Activated CD8-positive, alpha-beta memory T cell treated with anti-CD3 and anti-CD28 coated beads for 1 hour (primary cell): ENCODE measurements at places on chromosomes 7 and 10.

DNA sequence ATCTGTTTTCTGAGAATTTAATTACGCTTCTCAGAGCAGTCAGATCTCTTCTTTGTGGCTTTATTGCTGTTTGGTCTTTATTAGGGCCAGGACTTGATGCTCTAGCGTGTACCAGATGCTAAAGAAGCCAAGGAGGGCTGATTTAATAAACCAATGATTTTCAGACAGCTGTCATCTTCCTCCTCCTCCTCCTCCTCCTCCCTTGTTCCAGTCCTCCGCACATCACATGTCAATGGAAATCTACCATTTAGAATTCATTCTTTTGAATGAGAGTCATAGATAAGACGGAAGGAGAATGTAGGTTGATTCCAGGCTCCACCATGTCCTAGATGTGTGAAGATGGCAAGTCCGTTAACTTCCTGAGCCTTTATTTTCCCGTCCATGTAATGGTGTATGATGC lies 156.3 kb downstream of the CAMK1D start:
- DNase-seq, result no peak

DNA sequence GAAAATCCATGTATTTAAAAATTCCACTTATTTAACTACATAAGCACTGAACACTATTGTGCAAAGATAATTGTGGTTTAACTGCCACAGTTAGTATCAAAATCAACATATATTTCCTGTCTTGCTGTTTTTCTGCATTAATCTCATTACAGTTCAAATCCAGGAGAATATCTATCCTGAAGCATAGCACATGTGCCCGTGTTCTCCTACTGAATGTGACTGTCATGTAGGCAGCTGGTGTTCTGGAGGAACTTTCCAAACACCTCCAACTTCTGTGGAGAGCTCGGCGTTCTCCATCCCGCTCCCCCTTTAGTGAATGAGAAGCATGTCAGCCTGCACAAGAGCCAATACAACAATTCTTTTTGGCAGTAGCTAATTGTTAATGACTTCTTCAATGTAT lies 76.4 kb upstream of the IKZF1 start:
- no peak for DNase-seq

DNA sequence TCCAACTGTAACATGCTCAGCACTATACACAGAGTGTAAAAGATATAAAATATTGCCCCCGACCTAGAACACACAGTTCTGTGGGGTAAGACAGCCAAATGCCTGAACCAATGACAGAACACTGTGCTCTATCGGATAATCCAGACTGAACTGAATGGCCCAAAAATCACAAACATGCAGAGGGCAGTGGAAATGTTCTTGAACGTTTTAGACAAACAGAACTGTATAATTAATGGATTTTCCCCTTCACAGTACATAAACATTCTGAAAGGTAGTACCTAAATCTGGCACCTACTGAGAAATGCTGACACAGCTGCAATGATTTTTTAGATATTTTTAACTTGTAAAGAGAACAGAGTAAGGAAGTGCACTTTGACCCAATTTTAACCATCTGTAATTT lies 33.4 kb downstream of the PARD3 start:
- DNase-seq, result no peak

GRCh38 chr7:150311711-150312110 lies 11.4 kb upstream of the LRRC61 start:
- no peak for DNase-seq

DNA sequence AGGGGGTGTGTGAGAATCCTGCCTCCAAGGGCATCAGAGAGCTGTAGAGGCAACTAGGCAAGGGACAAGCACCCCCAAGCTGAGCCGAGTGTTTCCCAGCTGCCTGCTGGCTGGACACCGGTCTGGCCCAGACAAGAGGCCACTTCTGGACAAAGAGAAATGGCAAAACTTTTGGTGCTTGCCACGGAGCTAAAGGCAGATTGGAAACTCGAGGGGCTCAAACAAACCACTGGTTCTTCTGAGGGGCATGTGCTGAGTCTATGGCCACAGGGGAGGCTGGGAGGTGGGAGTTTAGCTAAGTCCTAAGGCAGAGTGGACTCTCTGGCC lies 66.5 kb upstream of the INPP5A start:
- DNase-seq, result no peak

GRCh38 chr10:43594944-43595589 lies 11.2 kb upstream of the ZNF485 start:
- no peak for DNase-seq

DNA sequence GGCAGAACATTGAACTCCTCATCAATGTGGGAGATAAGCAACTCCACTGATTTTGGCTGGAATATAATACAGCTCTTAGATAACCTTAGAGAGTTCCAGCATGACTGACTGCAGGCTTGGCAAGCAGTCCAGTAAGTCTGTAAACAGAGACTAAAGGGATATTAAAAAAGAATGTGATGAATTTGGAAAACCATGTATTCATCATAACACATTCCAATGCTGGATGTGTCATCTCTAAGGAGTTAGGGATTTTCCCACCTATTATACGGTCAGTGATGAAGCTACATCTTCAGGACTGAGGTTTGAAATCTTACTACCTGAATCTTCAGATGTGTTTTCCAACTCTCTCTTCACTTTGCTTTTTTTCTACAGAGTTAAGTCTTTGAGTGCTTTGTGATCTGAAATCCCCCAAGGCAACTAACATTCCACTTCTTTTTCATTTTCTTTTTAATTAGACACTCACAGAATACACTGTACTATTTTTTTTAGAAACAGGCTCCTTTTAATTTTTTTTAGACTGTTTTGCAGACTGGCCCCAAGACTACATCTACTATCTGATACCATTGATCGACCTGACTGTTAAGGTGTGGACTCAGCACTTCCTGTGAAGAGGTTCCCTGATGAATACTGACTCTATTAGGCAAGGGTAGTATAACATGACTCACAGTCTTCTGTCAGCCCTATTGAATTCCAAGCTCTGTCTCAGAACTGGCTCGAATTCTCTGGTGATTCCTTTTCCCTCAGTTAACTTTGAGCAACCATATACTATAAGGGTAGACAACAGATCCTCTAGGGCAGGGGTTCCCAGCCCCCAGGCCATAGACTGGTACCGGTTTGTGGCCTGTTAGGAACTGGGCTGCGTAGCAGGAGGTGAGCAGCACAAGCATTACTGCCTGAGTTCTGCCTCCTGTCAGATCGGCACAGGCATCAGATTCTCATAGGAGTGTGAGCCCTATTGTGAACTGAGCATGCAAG lies 678.2 kb downstream of the GRM8 start:
- DNase-seq, result no peak

GRCh38 chr7:24406053-24406788 lies 122.2 kb downstream of the NPY start:
- DNase-seq, result no peak

DNA sequence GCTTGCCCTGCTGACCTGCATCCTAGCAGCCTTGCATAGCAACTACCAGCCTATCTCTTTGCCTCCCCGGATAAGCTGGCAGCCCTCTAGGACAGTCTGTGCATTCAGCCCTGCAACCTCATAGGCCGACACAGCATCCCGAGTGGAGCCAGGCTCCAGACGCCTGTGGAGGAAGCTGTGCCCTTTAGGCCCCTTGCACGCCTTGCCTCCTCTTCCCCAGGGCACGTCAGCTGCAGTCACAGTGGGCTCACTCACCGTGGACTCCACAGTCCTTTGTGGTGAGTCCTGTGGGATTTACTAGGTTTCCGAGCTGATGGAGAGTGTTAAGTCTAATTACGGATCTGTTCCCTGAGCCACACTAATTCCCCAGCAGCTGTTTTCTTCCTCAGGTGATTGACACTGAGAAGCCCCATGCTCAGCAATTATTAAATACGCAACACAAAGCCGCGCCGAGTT lies 540.0 kb downstream of the TCERG1L start:
- DNase-seq, result no peak

- peak; percentile 25 for DNase-seq
These were observed 46.2 kb downstream of the GPAM start for GRCh38 chr10:112137154-112137987.

GRCh38 chr7:46774515-46774914 lies 807.4 kb downstream of the TNS3 start:
- DNase-seq, result no peak

GRCh38 chr10:50216894-50217293 lies 34.4 kb downstream of the ASAH2 start:
- no peak for DNase-seq

- DNase-seq, result no peak
These were observed 56.8 kb upstream of the DDC start for GRCh38 chr7:50621973-50622490.

- peak; percentile 36 for DNase-seq
These were observed 36.7 kb downstream of the PFKFB3 start for GRCh38 chr10:6239213-6239991.

GRCh38 chr7:129271500-129272355 lies 46.9 kb downstream of the AHCYL2 start:
- DNase-seq, result peak; percentile 21

- no peak for DNase-seq
These were observed 736.5 kb downstream of the REEP3 start for GRCh38 chr10:64257704-64258103.

- no peak for DNase-seq
These were observed 19.5 kb downstream of the KCNH2 start for GRCh38 chr7:150958597-150958996.

GRCh38 chr10:132163278-132163765 lies 23.4 kb upstream of the DPYSL4 start:
- no peak for DNase-seq

DNA sequence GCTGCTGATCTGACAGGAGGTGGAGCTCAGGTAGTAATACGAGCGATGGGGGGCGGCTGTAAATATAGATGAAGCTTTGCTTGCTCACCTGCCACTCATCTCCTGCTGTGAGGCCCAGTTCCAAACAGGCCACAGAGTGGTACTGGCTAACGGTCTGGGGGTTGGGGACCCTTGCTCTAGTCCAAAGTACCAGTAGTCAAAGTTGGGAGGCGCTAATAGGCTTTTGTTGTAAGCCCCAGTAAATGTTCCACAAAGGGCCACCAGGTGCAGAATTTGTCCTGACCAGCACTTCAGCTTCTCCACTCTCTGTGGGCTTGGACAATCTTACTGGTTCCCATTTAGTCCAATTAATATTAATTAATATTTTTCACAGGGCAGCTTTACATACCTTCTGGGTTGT lies 206.6 kb downstream of the ACTR3B start:
- no peak for DNase-seq

- no peak for DNase-seq
These were observed 96.6 kb downstream of the TPST1 start for GRCh38 chr7:66301737-66302136.

GRCh38 chr10:47349941-47350371 lies 1.8 kb downstream of the RBP3 start:
- DNase-seq, result no peak

GRCh38 chr10:5416981-5417380 lies 4.6 kb downstream of the NET1 start:
- no peak for DNase-seq

GRCh38 chr10:84546609-84547008 lies 218.2 kb downstream of the CCSER2 start:
- DNase-seq, result no peak

DNA sequence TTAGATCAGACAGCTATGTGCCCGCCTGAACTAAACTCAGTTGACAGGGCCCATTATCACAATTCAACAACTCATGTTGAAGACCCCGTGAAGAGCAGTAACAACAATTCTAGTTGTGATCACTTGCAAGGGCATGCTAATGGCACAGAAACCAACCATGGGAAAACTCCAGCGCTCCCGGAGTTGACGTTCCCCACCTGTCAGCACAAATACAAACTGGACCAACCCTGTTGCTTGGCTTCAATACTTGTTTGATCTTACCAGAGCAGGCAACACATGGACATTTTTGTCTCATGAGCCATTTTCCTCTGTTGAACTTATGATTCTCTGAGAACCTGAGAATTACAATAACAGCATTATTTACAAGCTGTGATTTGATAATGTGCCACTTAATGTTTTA lies 119.0 kb upstream of the LANCL2 start:
- no peak for DNase-seq
